ENCODE measurements at places on chromosomes 7 and 10. TPM values are rescaled to one million over a fixed set of nuclear protein-coding genes. Genes with fewer than 3 reads are reported as not detected.

Gene CALCR
- total RNA-seq: not detected

Gene MLXIPL
- not detected for total RNA-seq

Gene SLC13A1
- not detected for total RNA-seq

Gene DNAH11
- not detected for total RNA-seq

Gene ARHGEF35
- 1.1 TPM for total RNA-seq

Gene C10orf90
- total RNA-seq: not detected

Gene C7orf33
- total RNA-seq: not detected

GRCh38 chr7:137354396-137354795, 10.9 kb upstream of the PTN start:
- DNase-seq: no peak

DNA sequence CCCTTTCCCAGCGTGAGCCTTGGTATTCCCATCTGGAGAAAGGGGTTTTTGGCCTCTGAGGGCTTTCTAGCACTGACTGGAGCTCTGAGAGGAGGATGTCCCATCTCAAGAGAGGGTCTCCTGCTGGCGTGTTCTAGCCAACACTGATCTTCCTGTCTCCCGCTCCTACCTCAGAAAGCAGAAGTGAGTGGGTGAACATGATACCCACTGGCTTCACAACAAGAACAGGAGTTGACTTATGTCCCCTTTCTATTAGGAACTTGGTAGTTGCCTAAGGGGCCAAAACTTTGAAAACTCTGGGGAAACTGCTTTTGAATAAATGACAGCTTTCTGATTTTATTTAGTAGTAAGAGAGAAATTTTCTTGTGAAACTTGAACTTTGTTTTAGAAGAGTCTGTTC, 113.1 kb upstream of the ADCY1 start:
- DNase-seq: no peak

DNA sequence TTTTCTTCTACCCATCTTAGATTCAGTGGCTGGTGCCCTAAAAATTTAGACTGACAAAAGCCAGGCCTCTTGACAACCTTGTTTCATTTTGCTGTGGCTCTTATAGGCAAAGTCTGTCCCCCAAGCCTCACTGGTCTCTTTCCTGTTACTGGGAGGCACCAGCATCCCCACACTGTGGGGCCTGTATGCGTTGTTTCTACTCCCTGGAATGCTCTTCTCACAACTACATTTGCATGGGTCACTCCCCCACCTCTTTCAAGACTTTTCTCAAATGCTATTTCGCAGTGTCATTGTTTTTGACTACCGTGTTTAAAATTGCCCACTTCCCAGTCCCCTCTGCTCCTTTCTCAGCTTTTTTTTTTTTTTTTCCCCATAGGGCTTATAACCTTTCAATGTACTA, 108.7 kb upstream of the DGKB start:
- no peak for DNase-seq

- no peak for DNase-seq
Observed at GRCh38 chr7:134632937-134633540, 13.6 kb upstream of the BPGM start.

DNA sequence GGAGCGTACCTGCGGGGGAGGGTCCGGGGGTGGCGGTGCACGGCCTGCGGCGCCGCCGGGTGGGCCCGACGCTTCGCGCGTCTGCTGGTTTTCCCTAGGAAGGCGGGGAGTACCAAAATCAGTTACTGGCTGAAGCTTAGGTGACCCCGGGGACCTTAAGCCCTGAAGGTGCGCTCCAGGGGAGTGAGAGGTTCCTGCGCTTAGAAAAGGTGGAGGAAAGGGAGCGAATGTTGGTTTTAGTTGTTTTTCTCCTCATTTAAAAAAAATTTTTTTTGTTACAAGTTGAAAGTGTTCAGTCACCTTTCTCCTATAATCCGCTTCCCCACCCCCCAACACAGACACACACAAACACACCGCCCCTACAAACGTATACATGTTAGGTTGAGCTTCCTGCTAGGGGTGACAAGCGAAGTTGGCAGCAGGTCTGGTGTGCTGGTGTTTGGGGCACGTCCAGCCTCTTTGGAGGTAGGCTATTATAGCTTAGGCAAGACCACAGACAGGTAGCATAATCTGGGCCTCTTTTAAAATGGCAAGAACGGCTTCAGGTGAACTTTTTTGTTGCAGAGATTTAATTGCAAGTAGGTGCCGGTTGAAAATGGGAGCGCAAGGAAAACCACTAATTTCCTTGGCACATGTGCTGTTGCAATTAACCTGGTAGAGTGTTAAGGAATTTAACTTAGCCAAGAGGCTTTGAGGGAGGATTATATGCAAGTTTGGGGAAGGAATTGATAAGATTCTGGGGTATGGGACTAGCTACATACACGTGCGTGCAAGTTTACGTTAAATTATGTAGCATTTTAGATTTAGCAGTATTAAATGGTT, 945 bp downstream of the ADD3 start:
- no peak for DNase-seq

DNA sequence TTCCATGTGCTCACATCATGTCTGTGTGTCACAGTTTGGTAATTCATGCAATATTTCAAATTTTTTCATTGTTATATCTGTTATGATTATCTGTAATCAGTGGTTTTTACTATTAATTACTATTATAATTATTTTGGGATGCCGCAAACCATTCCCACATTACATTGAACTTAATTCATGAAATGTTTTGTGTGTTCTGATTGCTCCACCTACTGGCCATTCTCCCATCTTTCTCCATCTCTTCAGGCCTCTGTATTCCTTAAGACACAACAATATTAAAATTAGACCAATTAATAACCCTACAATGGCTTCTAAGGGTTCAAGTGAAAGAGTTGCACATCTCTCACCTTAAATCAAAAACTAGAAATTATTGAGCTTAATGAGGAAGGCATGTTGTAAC, 398.5 kb downstream of the PCDH15 start:
- DNase-seq: no peak

GRCh38 chr7:147298611-147299043, 1182.0 kb downstream of the CNTNAP2 start:
- DNase-seq: no peak

DNA sequence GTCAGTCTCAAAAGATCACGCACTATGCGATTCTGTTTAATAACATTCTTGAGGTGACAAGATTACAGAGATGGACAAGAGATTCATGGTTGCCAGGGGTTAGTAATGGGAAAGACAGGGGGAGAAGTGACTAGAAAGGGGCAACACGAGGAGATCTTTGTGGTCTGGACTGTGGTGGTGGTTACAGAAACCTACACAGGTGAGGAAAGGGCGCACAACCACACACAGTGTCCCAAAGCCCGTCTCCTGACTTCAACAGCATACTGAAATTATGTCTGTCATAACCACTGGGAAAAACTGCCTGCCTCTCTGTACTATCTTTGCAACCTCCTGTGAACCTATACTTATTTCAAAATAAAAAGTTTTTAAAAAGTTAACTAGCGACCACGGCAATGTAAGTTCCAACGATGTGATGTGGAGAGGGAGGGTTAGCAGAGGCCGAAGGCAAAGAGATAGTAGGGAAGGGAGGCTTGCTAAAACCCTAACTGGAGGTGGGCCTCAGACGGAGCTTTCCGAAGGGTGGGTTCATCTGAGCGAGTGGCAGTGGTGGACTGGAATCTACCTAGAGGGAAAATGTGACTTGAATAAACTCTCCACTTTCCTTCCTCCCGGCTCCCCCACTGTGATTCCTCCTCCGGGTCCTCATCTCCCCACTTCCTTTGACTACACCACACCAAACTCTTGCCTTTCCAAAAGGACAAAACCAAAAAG, 43.7 kb downstream of the GNA12 start:
- peak; percentile 34 for DNase-seq

- no peak for DNase-seq
Observed at GRCh38 chr10:132232023-132232951, 45.5 kb downstream of the DPYSL4 start.

DNA sequence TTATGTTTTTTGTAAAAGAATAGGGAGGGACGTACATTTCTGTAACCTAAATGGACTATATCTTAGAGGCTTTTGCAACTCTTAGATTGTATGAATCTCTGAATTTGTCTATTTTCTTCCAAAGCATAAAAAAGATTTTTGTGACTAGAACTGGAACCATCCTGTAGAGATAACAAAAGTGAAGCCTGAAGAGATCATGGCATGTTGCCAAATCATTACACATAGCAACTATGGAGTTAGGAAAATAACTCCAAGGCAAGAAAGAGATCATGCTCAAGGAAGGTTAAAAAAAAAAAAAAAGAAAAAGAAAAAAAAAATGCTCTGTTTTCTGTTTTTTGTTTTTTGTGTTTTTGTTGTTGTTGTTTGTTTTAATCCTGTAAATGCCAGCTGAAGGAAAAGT, 567.7 kb upstream of the ZWINT start:
- DNase-seq: no peak

- DNase-seq: no peak
Observed at GRCh38 chr10:106535304-106535953, 629.1 kb downstream of the SORCS1 start.

DNA sequence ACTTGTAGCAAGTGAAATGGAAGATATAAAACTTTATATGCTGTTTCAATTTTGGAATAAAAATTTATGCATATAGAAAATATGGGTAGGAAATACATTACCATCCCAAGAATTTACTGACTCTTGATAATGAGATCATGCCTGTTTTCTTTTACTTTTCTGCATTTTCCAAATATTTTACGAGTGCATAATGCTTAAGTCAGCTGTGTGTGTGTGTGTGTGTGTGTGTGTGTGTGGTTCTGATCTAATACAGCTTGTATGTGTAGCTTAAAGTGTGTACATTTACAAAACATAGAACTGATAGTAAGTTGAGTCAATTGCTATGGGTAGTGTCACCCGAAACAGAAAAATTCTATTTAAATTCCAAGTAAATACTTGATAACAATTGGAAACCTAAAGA, 315.9 kb upstream of the LRRN3 start:
- DNase-seq: no peak

- no peak for DNase-seq
Observed at GRCh38 chr7:18123508-18124239, 96.0 kb upstream of the PRPS1L1 start.

GRCh38 chr7:135208102-135208793, 3.1 kb downstream of the WDR91 start:
- no peak for DNase-seq

DNA sequence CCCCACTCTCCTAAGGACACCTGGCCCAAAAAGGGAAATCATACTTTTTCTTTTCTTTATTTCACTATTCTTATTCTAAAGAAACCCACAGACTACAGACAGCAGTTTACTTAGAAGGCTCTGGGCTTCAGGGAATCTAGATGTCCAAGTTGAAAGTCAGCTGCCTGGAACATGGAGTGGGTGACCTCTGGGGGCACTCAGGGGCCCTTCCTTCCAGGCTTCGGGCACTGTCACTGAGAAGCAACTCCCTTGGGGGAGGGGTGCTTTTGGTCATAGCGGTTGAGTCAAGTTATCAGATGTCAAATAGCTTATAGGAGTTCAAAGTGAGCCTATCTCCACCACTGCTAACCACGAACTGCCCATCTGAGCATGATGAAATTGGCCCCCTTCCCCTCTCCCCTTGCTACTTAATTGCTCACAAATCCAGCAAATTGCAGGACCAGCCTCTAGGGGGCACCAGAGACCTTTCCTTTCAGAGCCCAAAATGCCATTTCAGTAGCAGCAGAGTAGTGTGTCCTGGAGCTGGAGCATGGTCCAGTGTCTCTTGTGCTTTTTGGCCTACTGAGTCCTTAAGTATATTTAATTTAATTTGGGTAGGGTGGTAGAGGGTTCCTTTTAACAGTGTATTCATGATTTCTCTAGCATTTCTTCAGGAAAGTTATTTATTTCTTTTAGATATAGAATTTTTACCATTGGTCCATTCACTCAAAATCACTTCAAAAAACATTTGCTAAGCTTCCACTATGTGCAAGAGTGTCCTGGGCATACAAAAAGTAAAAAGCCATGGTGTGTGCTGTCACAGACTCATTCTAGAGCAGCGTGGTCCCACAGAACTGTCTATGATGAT, 463.8 kb downstream of the KCNMA1 start:
- peak; percentile 90 for DNase-seq

- peak; percentile 60 for DNase-seq
Observed at GRCh38 chr10:85597006-85597405, 769.6 kb downstream of the GRID1 start.

GRCh38 chr10:7255517-7255916, 155.3 kb downstream of the SFMBT2 start:
- DNase-seq: no peak

DNA sequence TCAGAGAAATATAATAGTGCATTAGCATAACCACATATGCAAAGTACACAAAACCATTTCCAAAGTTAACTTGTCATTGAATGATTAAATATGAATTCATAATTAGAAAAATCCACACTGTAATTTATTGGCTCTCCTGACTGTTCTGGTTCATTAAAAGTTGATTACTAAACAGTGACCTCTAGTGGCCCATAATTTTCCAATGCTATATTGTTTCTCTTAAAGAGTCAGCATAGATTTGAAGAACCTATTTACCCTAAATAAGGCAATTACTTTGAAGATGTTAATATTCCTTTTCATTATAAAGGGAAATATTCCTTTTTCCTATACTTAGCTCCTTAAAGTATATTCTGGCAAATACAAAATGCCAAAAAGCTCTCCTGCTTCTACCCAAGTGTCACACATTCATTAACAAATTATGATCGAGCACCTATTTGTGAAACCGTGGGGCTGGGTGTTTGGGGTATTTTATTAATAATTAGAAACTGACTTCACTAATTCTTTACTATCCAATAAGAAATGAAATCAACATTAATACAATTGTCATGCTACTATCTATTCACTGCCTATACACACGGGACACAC, 86.2 kb downstream of the HIBADH start:
- no peak for DNase-seq

GRCh38 chr7:18053941-18054340, 26.3 kb upstream of the PRPS1L1 start:
- no peak for DNase-seq

- no peak for DNase-seq
Observed at GRCh38 chr7:120838281-120838682, 19.7 kb downstream of the TSPAN12 start.

DNA sequence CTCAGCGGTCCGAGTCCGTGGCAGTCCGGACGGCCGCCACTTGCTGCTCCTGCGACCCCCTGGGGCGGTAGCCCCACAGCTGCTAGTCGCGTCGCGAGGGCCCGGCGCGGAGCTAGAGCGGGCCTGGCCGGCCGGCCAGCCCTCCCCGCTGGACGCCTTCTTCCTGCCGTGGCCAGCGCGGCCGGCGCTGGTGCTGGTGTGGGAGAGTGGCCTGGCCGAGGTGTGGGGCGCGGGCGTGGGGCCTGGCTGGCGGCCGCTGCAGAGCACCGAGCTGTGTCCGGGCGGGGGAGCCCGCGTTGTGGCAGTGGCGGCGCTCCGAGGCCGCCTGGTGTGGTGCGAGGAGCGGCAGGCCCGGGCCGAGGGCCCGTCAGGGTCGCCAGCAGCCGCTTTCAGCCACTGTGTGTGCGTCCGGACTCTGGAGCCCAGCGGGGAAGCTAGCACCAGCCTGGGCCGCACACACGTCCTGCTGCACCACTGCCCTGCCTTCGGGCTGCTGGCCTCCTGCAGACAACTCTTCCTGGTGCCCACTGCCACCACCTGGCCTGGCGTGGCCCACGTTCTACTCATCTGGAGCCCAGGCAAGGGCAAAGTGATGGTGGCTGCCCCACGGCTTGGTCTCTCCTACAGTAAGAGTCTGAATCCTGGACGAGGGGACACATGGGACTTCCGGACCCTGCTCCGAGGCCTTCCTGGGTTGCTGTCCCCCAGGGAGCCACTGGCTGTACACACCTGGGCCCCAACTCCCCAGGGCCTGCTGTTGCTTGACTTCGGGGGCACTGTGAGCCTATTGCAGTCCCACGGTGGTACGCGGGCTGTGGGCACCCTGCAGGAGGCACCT, 631 bp downstream of the HPS6 start:
- no peak for DNase-seq

Data from osteocyte (in vitro differentiated cells).